ENCODE measurements at places on chromosomes 6 and 20. TPM values are rescaled to one million over a fixed set of nuclear protein-coding genes. Genes with fewer than 3 reads are reported as not detected.

SNAP25 gene
- total RNA-seq: 0.42 TPM

RNF182 gene
- 0.90 TPM for total RNA-seq

MMUT gene
- 13.3 TPM for total RNA-seq

GRCh38 chr6:11500008-11500407 lies 37.5 kb upstream of the TMEM170B start:
- H3K36me3 ChIP-seq: no peaks in the 10 kb centered on the region
- no peaks in the 10 kb centered on the region for H3K4me1 ChIP-seq
- DNase-seq: no peak
- H3K27me3 ChIP-seq: no peaks in the 10 kb centered on the region
- no peak overlapping the region for H3K4me3 ChIP-seq
- no peak overlapping the region for H3K27ac ChIP-seq

DNA sequence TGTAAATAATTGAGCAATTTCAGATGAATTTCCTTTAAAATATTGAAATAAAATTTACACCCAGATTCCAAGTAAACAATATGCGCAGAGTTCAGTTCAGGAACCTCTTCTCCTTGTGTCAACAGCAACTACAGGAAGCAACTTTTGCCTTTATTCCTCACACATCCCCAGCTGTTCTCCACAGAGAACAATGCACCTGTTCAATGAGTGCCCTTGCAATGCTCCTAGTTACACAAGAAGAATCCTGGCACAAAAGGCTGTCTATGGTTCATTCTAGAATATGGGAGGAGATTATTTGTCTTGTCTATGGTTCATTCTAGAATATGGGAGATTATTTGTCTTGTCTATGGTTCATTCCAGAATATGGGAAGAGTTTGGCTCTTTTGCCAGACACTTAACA lies 454.9 kb downstream of the BTBD3 start:
- no peak for DNase-seq
- no peak overlapping the region for H3K4me3 ChIP-seq
- H3K27ac ChIP-seq: no peak overlapping the region

DNA sequence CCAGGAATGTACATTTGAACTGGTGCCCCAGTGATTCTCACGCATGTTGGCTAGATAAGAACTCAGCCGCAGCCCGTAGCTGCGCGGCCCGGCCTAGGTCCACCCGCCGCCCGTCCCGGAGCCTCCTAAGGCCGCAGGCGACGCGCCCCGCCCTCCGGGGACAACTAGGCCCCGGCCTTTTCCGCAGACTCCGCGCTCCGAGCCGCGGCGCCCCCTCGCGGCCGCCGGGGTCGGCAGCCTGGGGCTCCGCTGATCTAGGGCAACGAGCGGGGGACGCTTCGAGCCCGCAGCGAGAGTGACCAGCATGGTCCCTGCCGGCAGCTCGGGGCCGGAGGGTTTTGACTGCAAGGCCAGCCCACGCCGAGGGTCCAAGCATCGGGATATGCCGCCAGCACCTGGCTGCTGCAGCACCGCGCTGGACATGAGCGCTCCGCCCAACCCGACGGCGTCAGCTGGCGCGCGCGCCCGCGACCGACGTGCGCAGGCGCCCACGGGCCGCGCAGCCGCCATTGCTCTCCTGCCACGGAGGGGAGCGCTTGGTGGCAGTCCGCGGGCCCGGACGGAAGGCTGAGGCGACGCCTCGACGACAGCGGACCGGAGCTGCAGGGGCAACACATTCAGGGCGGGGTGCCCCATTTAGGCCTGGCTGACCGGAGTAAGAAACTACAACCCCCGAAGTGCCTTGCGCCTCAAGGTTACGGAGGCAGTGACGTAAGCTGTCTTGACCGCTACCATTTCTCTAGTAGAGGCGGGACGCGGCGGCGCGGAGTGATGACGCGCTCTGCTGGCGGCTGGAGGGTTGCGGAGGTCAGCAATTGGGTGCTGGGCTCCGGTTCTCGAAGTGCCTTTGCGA lies at the start of gene AP5S1:
Gene AP5S1, plus strand, starts transcription at position 500 of the 853 bp plus-strand sequence. CDS start 1,571 bp downstream, outside the sequence.
- H3K27me3 ChIP-seq: no peaks in the 10 kb centered on the region
- peak within 1 kb of the TSS; percentile 98 for H3K27ac ChIP-seq
- H3K36me3 ChIP-seq: peaks cover 18% of the 10 kb centered on the region
- DNase-seq: peak; percentile 91
- peaks cover 42% of the 10 kb centered on the region for H3K4me1 ChIP-seq
- H3K4me3 ChIP-seq: peak within 1 kb of the TSS; percentile 84

DNA sequence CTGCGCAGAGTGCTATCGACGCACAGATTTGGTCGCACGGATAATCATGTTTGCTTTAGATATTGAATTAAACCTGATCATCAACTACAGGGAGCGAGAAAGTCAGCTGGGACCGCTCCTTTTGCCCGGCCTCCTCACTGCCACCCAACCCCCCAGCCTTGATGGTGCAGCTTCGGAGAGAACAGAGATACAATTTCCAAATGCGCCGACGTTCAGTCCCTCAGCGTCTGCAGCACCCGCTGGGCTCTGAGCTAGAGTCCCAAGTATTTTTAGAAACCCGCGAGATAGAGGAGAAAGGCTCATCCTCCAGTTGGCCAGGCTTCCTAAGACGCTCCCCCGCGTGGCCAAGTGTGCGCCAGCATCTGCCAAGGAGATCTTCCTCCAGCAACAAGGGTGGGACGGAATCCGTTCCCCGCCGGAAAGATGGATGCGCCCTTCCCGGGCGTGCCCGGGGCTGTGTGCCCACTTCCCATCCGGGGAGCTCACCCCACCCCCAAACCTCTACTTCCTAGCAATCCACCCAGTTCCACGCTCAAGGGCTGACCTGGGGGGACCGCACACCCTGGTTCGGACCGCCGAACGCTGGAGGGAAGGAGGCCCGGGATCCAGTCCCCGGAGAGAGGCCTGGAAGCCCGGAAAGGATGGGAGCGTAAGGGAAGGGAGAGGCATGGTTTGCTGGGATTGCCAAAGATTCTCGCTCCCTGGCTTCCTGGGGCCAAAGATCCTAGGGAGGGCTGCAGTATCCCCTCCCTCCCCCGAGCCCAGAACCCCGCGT lies 4.1 kb downstream of the NKX2-2 start:
- peaks cover 98% of the 10 kb centered on the region for H3K27me3 ChIP-seq
- H3K27ac ChIP-seq: no peak overlapping the region
- H3K36me3 ChIP-seq: no peaks in the 10 kb centered on the region
- peak overlapping the region; percentile 30 for H3K4me3 ChIP-seq
- no peak for DNase-seq

- H3K4me1 ChIP-seq: peaks cover 4% of the 10 kb centered on the region
- no peak for DNase-seq
- H3K36me3 ChIP-seq: no peaks in the 10 kb centered on the region
- H3K27ac ChIP-seq: no peak overlapping the region
- no peak overlapping the region for H3K4me3 ChIP-seq
Measured at GRCh38 chr20:59823030-59823423, 110.4 kb downstream of the SYCP2 start.

DNA sequence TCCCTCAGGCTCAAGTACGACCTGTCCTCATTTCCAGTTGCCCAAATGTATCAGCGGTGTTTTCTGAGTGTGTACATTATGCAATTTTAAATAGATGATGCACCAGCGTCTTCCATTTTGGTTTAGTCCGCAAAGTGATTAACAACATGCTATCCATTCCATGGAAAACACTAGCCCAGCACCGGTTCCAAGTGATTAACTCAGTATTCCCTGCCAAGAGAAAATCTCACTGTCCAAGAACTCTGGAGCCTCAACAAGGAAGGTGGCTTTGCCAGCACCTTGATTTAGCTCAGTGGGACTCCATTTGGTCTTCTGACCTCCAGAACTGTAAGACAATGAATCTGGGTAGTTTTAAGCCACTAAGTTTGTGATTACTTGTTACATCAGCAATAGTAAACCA lies 107.2 kb downstream of the FOXC1 start:
- no peak overlapping the region for H3K4me3 ChIP-seq
- no peaks in the 10 kb centered on the region for H3K27me3 ChIP-seq
- no peaks in the 10 kb centered on the region for H3K4me1 ChIP-seq
- DNase-seq: no peak

DNA sequence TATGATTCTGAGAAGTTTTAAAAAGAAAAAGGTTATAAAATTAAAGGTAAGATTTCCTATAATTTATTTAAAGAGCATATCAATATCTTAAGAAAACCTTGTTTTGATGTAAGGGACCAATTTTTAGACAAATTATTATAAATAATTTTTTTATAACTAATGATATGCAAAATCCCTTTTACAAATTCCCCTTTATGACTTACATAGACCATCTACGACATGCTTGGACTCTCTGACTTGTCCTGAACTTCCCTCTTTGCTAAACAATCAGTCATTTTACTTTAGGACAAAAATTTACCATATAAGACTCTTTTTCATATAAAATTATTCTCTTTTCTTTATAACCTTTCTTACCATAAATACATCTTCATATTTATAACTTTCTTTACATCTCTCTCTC lies 15.3 kb upstream of the ANGPT4 start:
- DNase-seq: no peak
- H3K36me3 ChIP-seq: no peaks in the 10 kb centered on the region
- H3K27ac ChIP-seq: no peak overlapping the region

DNA sequence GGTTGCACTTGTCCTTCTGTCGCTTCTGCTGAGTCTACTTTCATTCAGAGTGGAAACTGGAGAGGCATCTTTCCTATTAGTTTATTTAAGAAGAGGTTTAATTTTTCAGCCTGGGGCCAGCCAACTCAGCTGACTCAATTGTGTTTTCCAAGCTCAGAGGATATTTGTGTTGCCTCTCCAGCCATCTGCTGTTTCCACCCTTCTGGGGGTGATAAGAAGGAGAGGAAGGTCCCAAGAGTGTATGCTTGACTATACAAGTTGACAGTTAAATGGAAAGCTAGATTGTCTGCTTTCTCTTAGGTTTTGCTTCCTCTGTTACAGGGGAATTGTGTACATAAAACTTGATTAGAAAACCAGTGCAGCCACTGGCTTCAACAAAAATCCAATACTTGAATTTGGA lies 3.0 kb downstream of the PSMF1 start:
- DNase-seq: no peak
- peaks cover 36% of the 10 kb centered on the region for H3K4me1 ChIP-seq
- no peak overlapping the region for H3K27ac ChIP-seq
- H3K36me3 ChIP-seq: peaks cover 42% of the 10 kb centered on the region
- H3K4me3 ChIP-seq: no peak overlapping the region

DNA sequence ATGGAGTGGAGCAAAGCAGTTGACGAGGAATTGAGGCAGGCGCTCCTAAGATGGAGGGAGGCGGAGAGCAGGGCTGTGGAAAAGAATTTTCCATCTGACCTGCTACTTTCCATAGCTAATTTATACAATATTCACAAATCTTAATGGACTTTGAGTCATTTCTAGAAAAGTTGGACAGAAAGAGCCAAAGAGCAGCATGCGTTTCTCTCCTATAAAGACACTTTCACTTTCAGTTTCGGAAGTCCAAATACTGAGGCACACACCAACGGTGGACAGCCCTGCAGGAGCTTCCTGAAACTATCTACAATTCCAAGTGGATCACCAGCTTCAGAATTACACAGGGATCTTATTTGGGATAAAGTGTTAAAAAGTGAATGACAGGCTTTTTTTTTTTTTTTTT lies 43.5 kb downstream of the PANK2 start:
- peaks cover 9% of the 10 kb centered on the region for H3K36me3 ChIP-seq
- H3K4me1 ChIP-seq: peaks cover 24% of the 10 kb centered on the region
- peak overlapping the region; percentile 63 for H3K27ac ChIP-seq
- peak; percentile 51 for DNase-seq
- H3K4me3 ChIP-seq: no peak overlapping the region

DNA sequence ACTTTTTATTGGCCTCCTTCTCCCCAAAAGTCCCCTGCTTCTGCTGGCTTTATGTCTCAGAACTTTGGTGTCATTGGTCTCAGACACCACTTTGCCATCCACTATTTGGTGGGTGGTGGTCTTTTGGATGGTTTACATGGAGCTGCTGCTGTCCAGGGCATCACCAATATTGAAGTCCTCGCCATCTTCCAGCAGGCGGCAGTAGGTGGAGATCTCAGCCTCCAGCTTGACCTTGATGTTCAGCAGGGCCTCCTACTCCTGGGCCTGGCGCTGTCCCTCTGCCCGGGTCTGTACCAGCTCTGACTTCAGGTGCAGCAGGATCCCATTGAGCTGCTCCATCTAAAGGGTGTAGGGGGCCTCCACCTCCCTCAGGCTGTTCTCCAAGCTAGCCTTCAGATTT lies 148.4 kb upstream of the FOXA2 start:
- no peak overlapping the region for H3K4me3 ChIP-seq
- H3K27ac ChIP-seq: no peak overlapping the region
- no peak for DNase-seq
- H3K36me3 ChIP-seq: no peaks in the 10 kb centered on the region
- H3K4me1 ChIP-seq: no peaks in the 10 kb centered on the region

- no peak for DNase-seq
- H3K4me3 ChIP-seq: no peak overlapping the region
- no peaks in the 10 kb centered on the region for H3K36me3 ChIP-seq
- H3K27me3 ChIP-seq: no peaks in the 10 kb centered on the region
- H3K27ac ChIP-seq: no peak overlapping the region
Measured at GRCh38 chr20:4708036-4708435, 13.7 kb upstream of the PRND start.

DNA sequence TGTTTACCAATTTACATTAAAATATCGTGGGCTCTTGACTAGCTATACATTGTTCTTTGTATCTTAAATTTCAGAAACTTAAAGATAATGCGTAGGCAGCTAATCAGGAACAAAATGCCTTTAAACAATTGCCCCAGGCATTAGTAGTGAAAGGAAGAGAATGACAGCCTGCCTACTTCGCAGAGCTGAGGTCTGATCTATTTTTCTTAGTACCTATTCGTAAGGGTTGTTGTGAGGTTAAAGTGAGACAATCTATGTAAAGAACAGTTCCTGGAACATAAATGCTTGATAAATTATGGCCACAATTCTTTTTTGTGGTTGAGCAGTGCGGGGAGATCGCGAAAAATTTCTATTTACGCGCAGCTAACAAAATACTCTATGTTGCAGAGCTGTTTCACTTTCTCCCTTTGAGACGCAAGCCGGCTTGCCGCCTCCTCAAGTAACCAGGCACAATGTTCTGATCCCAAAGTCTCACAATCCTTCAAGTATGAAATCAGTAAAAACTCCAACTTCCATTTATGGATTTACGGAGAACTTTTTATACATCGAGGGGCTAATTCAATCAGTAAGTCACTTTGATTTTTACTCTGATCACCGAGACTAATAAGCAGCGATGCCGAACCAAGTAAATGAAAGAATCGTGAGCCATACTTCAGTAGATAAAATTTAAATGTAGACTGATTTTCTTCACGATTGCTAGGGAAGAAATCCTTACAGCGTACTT lies 878 bp upstream of the PNRC1 start:
- H3K36me3 ChIP-seq: peaks cover 14% of the 10 kb centered on the region
- peak overlapping the region; percentile 96 for H3K27ac ChIP-seq

GRCh38 chr20:5789827-5790226 lies 39.6 kb downstream of the SHLD1 start:
- no peaks in the 10 kb centered on the region for H3K27me3 ChIP-seq
- H3K36me3 ChIP-seq: peaks cover 7% of the 10 kb centered on the region
- H3K27ac ChIP-seq: peak overlapping the region; percentile 71
- DNase-seq: no peak
- no peaks in the 10 kb centered on the region for H3K4me1 ChIP-seq
